Kidney (tissue), 22 donors: ENCODE measurements at places on chromosomes 1 and 21. TPM values are rescaled to one million over a fixed set of nuclear protein-coding genes. Genes with fewer than 3 reads are reported as not detected.

- no peaks in the 10 kb centered on the region for H3K36me3 ChIP-seq
- H3K27ac ChIP-seq = no peak overlapping the region
- no peak overlapping the region for H3K4me3 ChIP-seq
- no peaks in the 10 kb centered on the region for H3K4me1 ChIP-seq
- no peak for DNase-seq
Measured at GRCh38 chr1:6470132-6471085, 4.4 kb upstream of the TNFRSF25 start.

DNA sequence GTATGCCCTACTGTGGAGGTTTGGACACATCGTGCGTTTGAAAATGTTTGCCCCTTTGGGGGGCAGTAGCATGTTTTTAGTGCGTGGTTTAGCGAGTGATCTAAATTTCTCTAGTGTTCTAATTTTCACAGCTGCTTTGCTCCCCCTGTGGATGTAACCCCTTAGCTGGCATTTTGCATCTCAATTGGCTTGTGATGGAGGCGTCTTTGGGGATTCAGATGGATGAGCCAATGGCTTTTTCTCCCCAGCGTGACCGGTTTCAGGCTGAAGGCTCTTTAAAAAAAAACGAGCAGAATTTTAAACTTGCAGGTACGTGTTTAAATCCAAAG lies 836 bp downstream of the CDC7 start:
- no peaks in the 10 kb centered on the region for H3K36me3 ChIP-seq
- H3K4me3 ChIP-seq = peak overlapping the region; percentile 98
- no peaks in the 10 kb centered on the region for H3K27me3 ChIP-seq
- no peak for DNase-seq
- peaks cover 2% of the 10 kb centered on the region for H3K4me1 ChIP-seq

- H3K27me3 ChIP-seq = no peaks in the 10 kb centered on the region
- no peak for DNase-seq
- no peak overlapping the region for H3K27ac ChIP-seq
- H3K4me1 ChIP-seq = no peaks in the 10 kb centered on the region
Measured at GRCh38 chr1:196649990-196650389, 1.9 kb upstream of the CFH start.

- H3K4me1 ChIP-seq = no peaks in the 10 kb centered on the region
- no peak overlapping the region for H3K27ac ChIP-seq
- no peak for DNase-seq
- no peaks in the 10 kb centered on the region for H3K36me3 ChIP-seq
- no peaks in the 10 kb centered on the region for H3K27me3 ChIP-seq
- no peak overlapping the region for H3K4me3 ChIP-seq
Measured at GRCh38 chr21:26597031-26597430, 23.9 kb upstream of the CYYR1 start.

DNA sequence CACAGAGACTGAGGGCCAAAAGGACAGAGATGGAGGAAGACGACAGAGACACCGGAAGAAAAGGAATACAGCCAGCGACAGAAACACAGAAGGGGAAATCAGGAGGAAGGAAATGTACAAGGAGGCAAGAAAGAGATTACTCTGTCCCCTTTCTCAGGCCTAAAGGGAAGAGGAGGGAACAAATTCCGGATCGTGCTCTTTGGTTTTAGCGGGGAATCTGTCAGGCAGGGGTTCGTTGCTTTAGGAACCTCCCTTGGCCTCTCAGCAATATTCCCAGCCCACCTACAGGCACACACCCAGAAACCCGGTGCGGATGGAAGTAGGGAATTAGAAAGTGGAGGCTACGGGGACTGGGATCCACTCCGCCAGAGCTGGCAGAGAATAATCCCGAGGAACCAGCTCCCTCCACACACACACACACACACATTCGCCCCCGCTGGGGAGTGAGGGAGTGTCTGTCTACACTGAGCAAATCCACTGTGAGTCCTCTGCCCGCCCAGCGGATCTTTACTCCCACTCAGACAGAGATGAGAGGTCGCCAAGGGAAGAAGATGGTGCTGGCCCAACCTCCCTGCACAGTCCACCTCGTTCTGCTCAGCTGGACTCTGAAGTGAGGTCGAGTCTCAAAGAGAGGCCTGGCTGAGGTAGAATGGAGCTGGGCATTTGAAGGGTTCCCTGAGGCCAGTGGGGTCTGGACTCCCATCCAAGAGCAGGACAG lies 5.7 kb downstream of the TAL1 start:
- no peaks in the 10 kb centered on the region for H3K4me1 ChIP-seq
- H3K36me3 ChIP-seq = no peaks in the 10 kb centered on the region
- peaks cover 73% of the 10 kb centered on the region for H3K27me3 ChIP-seq
- no peak overlapping the region for H3K4me3 ChIP-seq
- H3K27ac ChIP-seq = no peak overlapping the region

Gene PDZK1IP1
- 245 TPM for total RNA-seq

DNA sequence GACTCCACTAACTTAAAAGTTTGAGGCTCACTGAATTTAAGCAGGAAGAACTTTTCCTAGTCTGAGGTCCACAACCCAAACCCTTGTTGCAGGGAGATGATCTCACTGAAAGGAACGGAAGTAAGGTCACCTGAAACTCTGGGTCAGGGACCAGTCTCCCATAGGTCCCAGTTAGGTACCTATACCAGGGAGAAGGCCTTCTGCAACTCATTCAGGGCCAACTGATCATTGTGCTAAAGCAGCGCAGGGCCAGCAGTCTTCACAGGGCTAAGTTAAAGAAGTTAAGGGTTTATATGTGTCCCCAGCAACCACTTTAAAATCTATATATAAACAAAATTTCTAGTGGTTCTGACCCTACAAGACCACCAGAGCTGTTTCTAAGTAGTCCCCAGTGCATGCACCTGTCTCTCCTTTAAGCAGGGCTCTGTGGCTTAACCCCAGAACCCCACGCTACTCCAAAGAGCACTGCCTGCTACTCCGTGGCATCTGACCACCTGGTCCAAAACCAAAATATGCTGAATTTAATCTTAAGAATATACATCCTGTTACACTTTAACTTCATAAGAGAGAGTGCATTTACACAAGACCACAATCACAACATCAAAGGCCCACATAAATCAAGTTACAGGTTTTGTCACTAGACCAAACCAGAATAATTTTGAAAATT lies 2.8 kb downstream of the SRSF10 start:
- no peaks in the 10 kb centered on the region for H3K36me3 ChIP-seq
- DNase-seq = no peak

DNA sequence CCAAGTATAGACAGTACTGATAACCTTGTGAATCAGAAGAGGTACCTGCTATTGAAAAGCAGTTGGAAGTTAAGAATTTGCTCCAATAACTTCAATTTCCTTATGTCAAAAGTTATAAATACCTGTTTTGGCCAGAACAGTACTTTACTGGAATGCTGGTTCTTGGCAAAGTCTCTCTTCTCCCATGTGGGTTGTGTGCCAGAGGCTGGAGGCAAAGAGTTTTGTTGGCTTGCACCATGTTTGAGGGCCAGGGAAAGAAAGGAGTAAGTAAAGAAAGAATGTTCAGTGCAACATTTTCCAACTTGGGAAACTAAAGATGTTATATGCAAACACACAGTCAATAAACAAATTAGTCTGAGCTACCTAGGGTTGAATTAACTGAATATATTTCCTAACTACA lies 67.0 kb upstream of the DYNLT5 start:
- H3K27ac ChIP-seq = no peak overlapping the region
- no peak overlapping the region for H3K4me3 ChIP-seq
- H3K4me1 ChIP-seq = no peaks in the 10 kb centered on the region

GRCh38 chr21:17118638-17119384 lies 394.0 kb upstream of the CXADR start:
- peak; percentile 2 for DNase-seq
- H3K27me3 ChIP-seq = no peaks in the 10 kb centered on the region
- H3K4me3 ChIP-seq = no peak overlapping the region
- no peaks in the 10 kb centered on the region for H3K36me3 ChIP-seq
- no peaks in the 10 kb centered on the region for H3K4me1 ChIP-seq
- no peak overlapping the region for H3K27ac ChIP-seq

Gene ATAD3C
- total RNA-seq = 10.0 TPM

- H3K4me3 ChIP-seq = no peak overlapping the region
- no peaks in the 10 kb centered on the region for H3K4me1 ChIP-seq
- DNase-seq = no peak
- H3K27ac ChIP-seq = no peak overlapping the region
- no peaks in the 10 kb centered on the region for H3K36me3 ChIP-seq
- H3K27me3 ChIP-seq = no peaks in the 10 kb centered on the region
Measured at GRCh38 chr1:81410351-81410750, 390.4 kb upstream of the ADGRL2 start.

Gene IFNLR1
- total RNA-seq = 4.8 TPM

- no peaks in the 10 kb centered on the region for H3K4me1 ChIP-seq
- H3K4me3 ChIP-seq = no peak overlapping the region
Measured at GRCh38 chr1:58586271-58586670, 9.2 kb upstream of the TACSTD2 start.

DNA sequence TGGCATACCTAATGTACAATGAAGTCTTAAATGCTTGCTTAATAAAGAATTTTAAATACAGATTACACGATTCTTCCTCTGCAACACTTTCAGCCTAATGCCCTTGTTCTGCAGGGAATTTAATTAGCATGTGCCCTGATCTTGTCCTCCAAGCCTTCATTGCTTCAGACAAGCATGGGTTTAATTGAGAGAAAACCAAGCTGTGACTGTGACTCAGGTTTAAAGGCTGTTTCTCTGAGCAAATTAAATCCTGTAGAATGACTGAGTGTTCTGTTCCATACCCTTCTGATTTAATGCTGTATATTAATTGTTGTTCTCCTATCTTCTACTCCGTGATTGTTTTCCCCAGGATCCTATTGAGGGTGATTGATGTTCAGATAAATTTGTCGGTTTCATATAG lies 269.0 kb upstream of the PRMT6 start:
- no peaks in the 10 kb centered on the region for H3K4me1 ChIP-seq
- no peak overlapping the region for H3K27ac ChIP-seq
- H3K36me3 ChIP-seq = no peaks in the 10 kb centered on the region
- no peak for DNase-seq
- no peak overlapping the region for H3K4me3 ChIP-seq
- H3K27me3 ChIP-seq = no peaks in the 10 kb centered on the region

Gene SELL
- 9.8 TPM for total RNA-seq

GRCh38 chr21:38770660-38771059 lies 35.1 kb upstream of the ETS2 start:
- H3K36me3 ChIP-seq = no peaks in the 10 kb centered on the region
- H3K27ac ChIP-seq = no peak overlapping the region
- H3K4me3 ChIP-seq = no peak overlapping the region
- no peaks in the 10 kb centered on the region for H3K4me1 ChIP-seq
- H3K27me3 ChIP-seq = no peaks in the 10 kb centered on the region
- no peak for DNase-seq

Gene FCER1G
- 43.4 TPM for total RNA-seq

GRCh38 chr1:153361480-153362109 lies 3.9 kb downstream of the S100A9 start:
- no peak for DNase-seq
- H3K27ac ChIP-seq = no peak overlapping the region
- no peaks in the 10 kb centered on the region for H3K36me3 ChIP-seq

DNA sequence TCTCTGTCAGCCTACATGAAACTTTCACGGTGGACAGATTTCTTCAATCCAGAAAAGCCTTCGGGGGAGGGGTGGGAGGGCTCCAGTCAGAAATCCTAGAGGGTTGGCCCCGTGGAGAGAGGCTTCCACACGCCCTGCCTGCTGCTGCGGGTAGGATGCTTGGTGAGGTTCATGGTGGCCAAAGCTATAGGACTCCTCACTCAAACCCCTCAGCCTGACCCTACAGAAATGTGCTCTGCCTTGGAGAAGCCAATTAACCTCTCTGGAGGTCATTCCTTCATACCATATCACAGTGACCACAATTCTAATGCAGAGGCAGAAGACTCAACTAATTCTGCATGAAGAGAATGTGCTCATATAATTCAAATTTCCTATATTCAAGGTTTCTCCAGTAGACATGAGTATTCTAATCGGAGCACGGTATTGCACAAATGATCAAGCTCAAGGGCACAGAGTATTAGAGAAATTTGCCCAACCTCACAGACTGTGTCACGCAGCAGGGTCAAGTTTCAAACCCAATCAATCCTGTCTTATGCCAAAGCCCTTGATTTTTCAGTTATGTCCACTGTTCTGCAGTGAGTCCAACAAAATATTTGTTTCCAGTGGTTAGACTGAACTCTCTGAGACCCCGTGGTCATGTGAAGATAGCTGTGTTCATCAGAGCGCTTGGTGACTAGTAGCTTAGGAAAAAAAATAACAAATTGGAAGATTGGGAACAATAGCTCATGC lies 104.8 kb downstream of the TOMM20 start:
- peaks cover 8% of the 10 kb centered on the region for H3K4me1 ChIP-seq
- no peak overlapping the region for H3K27ac ChIP-seq
- DNase-seq = no peak
- no peaks in the 10 kb centered on the region for H3K36me3 ChIP-seq
- no peaks in the 10 kb centered on the region for H3K27me3 ChIP-seq

Gene AMIGO1
- total RNA-seq = 8.5 TPM

Gene LRRC8D
- total RNA-seq = 36.6 TPM

- no peaks in the 10 kb centered on the region for H3K27me3 ChIP-seq
- no peaks in the 10 kb centered on the region for H3K4me1 ChIP-seq
- DNase-seq = peak; percentile 45
- no peaks in the 10 kb centered on the region for H3K36me3 ChIP-seq
Measured at GRCh38 chr1:162391790-162392563, 10.4 kb downstream of the C1orf226 start.

- no peaks in the 10 kb centered on the region for H3K36me3 ChIP-seq
- H3K27ac ChIP-seq = no peak overlapping the region
- H3K4me3 ChIP-seq = no peak overlapping the region
- H3K27me3 ChIP-seq = no peaks in the 10 kb centered on the region
- H3K4me1 ChIP-seq = no peaks in the 10 kb centered on the region
Measured at GRCh38 chr1:60063561-60063960, 10.0 kb downstream of the C1orf87 start.

Gene GJA8
- total RNA-seq = 2.4 TPM

DNA sequence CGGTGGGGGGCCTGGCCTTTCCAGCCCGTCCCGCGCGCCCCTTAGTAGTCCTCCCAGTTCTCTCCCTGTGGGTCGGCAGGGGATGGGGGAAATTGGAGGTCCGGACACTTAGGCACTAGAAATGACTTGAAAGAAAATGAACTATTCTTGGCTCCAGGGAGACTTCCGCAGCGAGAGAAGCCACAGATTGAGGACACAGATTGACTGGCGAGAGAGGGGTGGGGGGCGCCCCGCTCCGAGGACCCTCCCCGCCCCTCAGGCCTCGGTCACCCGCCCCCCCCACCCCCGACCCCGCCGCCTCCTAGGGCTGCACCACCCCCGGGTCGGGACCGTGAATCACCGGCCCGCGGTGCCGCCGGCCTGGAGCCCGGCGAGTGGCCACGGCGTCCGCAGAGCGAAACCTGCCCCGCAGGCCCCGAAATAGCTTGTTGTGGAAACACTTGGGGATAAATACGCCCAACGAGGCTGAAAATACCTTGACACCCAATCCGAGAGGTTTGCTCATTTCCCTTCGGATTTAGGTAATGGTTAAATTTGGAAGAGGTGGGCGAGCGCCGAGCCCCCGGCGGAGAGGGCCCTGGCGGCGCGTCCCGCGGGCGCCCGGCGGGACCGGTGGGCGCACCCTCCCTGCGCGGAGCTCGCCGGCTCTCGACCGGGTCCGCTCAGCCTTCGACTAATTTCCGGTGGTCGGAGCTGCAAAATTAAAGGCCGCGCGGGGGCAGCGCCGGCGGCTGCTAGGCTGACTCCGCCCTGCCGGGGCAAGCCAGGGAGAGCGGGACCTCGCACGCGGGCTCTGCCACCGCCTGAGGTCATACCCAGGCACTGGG lies at the start of gene GFI1:
TSS of gene GFI1 (minus strand) at position 675 of the 827 bp plus-strand sequence. CDS start 3,438 bp downstream, outside the sequence.
- no peak within 1 kb of the TSS for H3K27ac ChIP-seq
- H3K4me1 ChIP-seq = no peaks in the 10 kb centered on the region
- H3K27me3 ChIP-seq = peaks cover 55% of the 10 kb centered on the region
- H3K36me3 ChIP-seq = no peaks in the 10 kb centered on the region
- peak; percentile 70 for DNase-seq
- H3K4me3 ChIP-seq = peak within 1 kb of the TSS; percentile 56

Gene C21orf91
- 20.4 TPM for total RNA-seq

GRCh38 chr1:225911191-225912130 lies 12.6 kb downstream of the PYCR2 start:
- no peaks in the 10 kb centered on the region for H3K36me3 ChIP-seq
- peaks cover 3% of the 10 kb centered on the region for H3K4me1 ChIP-seq
- no peaks in the 10 kb centered on the region for H3K27me3 ChIP-seq
- DNase-seq = peak; percentile 79
- H3K27ac ChIP-seq = no peak overlapping the region
